GM23248 (cell line): ENCODE measurements at places on chromosomes 6 and 20. TPM values are rescaled to one million over a fixed set of nuclear protein-coding genes. Genes with fewer than 3 reads are reported as not detected.
A peak's percentile ranks its signal among the peaks of the same experiment; 100 is the strongest.

The DLGAP4 gene
- polyA plus RNA-seq = 68.1 and 71.1 TPM in 2 replicates

The TCP11 gene
- polyA plus RNA-seq = not detected in 2 replicates

DNA sequence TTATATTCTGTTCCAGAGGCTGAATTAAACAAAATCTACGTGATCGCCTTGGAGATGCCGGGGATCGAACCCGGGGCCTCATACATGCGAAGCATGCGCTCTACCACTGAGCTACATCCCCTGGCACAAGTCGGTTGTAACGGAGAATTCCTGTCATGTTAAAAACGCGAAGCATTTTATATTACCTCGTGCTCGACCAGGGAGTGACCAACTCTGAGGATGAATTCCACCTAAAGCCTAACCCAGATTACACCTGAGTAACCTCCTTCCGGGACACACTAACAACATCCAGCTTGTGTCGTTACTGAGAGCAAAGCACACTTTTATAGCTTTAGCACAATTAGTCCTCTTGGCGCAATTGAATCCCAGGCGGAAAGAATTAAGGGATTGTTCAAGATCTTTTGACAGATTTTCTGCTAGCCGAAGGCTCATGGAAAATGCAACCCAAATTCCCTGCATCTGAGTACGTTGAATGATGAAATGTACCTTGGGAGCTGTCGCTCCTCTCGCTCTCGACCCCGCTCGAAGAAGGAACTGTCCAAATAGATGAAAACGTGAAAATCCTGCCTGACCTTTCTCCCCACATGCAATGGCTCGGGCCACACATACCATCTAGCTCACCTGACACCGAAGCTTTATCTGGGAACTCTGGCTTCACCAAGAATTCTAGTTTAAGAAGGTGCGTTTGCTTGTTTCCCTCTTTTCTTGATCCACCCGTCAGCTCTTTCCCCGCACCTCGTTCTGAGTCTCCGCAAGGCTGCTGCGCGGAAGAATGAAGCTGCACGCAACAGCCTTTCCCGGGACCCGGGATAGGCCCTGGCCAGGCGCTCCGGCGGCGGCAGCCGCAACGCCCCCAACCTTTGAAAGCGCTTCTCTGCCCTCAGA, 148.3 kb downstream of the GPX5 start:
- DNase-seq = peak; percentile 71

DNA sequence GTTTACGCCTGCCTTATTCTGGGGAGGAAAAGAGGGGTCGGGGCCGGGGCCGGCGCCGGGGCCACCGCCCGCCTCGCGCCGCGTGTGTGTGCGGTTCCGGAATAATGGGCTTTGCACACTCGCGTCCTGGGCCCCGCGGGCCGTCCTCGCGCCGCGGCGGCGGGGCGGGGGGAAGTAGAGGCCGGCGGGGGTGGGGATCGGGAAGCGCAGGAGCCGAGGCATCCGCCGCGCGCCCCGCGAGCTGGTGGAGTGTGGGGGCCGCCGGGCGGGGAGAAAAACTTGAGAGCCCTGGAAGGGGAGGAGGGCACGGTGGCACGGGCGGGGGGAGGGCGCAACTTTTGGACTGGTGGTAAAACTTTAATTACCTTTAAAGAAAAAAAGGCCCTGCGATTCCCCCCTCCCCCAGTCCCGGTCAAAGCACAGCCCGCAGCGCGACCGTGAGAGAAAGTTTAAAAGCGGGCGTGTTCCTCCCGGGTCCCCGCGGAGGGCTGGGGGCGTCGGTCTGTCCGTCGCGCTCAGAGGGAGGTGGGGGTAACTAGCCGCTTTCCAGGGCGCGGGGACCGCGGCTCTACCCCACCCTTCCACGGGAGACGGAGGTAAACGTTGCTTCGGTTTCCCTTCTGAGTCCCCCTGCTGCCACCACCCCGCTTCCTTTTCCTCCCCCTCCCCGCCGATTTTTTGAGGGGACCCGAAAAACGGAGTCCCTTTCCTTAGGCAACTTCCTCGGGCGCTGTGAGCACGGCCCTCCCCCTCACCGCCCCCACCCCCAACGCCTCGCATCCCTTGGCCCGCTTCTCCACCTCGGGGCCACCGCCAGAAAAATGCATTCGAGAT, 1.9 kb downstream of the L3MBTL3 start:
- peak; percentile 59 for DNase-seq

- DNase-seq = no peak
These were observed 33.5 kb downstream of the FAM8A1 start for GRCh38 chr6:17633465-17634188.
